ENCODE measurements at places on chromosomes 2 and 18. TPM values are rescaled to one million over a fixed set of nuclear protein-coding genes. Genes with fewer than 3 reads are reported as not detected.

DNA sequence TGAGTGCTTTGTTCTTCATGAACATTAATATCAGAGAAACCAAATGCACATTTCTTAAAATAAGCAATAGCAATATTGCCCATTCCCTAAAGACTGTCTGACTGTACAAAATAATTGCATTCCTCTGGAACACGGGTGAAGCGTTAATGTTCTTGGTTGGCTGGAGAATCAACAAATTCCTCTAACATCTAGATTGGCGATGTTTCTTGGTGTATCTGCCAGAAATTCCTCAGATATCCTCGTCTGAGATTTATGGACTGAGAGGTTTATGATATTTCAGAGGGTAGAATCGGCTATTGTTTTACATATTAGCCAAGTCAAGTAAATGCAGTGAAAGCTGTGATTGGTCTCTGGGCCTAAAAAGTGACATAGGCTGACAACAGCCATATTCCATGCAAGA lies 27.1 kb upstream of the SPTBN1 start:
- H3K27ac ChIP-seq = no peak overlapping the region
- no peak overlapping the region for H3K4me3 ChIP-seq
- H3K4me1 ChIP-seq = peaks cover 8% of the 10 kb centered on the region
- H3K27me3 ChIP-seq = peaks cover 2% of the 10 kb centered on the region
- DNase-seq = no peak

DNA sequence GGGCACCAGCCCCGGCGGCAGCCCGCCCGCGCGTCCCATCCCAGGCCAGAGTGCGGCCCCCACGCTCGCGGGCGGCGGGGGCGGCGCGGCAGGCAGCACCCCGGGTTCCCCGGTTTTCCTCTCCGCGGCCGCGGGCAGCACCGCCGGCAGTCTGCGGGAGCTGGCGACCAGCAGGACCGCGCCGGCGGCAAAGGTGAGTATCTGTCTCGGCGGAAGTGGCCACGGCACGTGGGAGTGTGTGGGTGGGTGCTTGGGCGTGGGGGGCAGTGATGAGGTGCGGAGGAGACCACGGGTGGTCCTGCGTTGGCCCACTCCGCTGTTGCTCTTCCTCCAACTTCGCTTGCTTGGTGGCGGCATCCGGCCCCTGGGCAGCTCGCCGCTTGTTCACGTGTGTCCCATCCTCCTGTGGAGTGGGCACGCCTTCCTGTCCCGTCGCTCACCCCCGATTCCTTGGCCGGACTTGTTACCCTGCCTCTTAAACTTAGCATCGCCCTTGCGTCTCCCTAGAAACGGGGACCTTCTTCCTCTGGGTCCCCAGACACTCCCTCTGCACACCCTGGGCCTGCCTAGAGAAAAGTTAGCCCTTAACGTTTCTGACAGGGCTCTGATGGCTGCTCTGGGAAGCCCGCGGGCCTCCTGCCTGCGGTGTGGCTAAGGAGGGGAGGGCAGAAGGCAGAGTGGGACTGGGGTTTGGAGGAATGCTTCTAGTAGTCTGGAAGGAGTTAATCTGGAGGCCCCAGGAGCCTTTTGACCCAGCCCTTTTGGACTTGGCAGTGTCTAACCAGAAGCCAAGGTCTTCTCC lies 1.1 kb downstream of the SH3RF3 start:
- H3K4me3 ChIP-seq = no peak overlapping the region
- peaks cover 15% of the 10 kb centered on the region for H3K4me1 ChIP-seq
- H3K36me3 ChIP-seq = no peaks in the 10 kb centered on the region
- peaks cover 27% of the 10 kb centered on the region for H3K27me3 ChIP-seq
- DNase-seq = peak; percentile 22

- H3K4me3 ChIP-seq = no peak overlapping the region
- no peaks in the 10 kb centered on the region for H3K4me1 ChIP-seq
- H3K27ac ChIP-seq = no peak overlapping the region
- no peak for DNase-seq
- H3K36me3 ChIP-seq = no peaks in the 10 kb centered on the region
Observed at GRCh38 chr2:224109751-224110150, 70.7 kb upstream of the SERPINE2 start.

DNA sequence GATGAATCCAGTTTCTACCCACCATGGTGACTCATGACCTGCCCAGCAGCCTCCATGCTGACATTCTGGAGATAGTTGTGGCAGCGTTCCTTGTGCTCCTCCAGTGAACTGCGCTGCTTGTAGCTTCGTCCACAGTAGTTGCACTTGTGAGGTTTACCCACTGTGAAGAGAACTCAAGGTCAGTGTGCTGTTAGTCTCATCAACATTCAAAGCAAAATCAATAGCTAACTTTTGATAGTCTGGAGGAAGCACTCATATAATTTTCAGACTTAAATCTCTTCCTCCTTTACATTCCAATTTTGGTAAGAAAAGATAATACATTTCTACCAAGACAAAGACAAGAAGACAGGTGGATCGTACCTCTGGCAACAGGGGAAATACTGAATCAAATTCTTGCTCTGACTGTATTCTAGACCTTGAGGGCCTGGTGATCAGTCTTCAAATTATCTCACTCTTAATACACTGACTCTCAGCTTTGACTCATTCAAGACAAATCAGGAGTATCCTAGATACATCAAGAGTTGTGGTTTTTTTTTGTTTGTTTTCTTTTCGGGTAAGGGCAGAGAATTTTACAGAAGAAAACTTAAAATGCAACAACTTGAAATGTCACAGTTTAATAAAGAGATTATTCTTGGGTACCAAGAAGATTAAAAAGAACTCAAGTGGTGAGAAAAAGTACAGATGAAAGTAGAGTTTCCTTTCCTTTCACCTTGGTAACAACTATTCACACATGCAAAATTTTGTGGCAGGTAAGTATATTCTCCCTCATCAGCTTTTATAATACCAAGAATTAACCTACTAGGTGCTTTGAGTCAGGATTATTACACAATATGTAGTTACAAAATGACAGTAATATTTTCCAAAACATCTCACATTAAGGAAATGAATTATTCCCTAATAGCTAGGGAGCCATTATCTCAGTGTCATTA lies 129.2 kb downstream of the IKZF2 start:
- H3K27me3 ChIP-seq = no peaks in the 10 kb centered on the region
- H3K27ac ChIP-seq = peak overlapping the region; percentile 60
- peaks cover 16% of the 10 kb centered on the region for H3K36me3 ChIP-seq

- no peaks in the 10 kb centered on the region for H3K4me1 ChIP-seq
- no peak overlapping the region for H3K27ac ChIP-seq
- no peak for DNase-seq
- no peak overlapping the region for H3K4me3 ChIP-seq
- no peaks in the 10 kb centered on the region for H3K27me3 ChIP-seq
- H3K36me3 ChIP-seq = no peaks in the 10 kb centered on the region
Observed at GRCh38 chr2:38886063-38886462, 3.6 kb upstream of the ARHGEF33 start.

DNA sequence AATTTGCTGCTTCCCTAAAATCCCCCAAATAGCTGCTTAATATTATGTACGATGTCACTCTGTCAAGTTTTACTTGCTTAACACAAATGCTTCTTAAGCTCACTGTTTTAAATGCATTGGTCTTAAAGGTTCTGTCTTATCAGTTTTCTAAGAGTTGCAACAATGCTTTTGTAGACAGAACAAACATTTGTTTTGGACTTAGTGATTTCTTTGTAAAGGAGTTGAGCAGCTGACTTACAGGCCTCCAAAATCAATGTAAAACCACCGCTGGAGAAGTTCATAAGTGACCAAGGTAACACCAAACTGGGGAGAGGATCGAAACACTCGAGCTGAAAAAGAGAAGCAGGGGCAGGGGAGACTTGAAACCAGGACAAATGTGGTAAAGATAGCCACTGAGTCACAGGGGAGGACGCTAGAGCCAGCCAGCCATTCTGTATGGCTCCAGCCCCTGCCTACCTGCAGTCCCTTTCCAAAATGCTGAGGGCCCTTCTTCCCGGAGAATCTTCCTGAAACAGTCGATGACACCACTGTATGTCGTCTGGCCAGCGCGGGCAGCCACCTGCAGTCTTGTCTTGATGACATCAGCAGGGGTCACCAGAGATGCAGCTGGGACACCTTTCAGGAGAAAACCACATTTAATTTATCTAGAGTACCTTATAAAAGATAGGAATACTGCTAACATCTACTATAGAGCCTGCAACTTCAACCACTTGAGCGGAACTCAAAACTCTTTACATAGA lies 100.2 kb downstream of the DYNC1I2 start:
- no peak overlapping the region for H3K27ac ChIP-seq
- H3K4me1 ChIP-seq = no peaks in the 10 kb centered on the region
- no peak overlapping the region for H3K4me3 ChIP-seq
- H3K27me3 ChIP-seq = no peaks in the 10 kb centered on the region

DNA sequence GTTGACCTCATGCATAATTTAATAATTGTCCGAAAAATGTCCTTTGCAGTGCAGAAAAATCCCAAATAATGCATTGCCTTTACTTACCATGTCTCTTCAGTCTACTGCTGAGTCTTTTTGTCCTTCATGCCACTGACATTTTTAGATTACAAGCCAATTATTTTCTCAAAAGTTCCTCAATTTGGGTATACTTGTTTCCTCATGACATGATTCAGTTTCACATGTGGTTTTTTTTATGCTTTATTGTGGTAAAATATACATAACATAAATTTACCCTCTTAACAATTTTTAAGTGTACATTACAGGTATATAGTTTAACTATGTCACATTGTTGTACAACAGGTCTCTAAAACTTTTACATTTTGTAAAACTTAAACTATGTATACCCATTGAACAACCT lies 81.0 kb downstream of the EPC2 start:
- H3K4me3 ChIP-seq = no peak overlapping the region
- no peak overlapping the region for H3K27ac ChIP-seq
- H3K27me3 ChIP-seq = no peaks in the 10 kb centered on the region
- peaks cover 2% of the 10 kb centered on the region for H3K4me1 ChIP-seq
- H3K36me3 ChIP-seq = no peaks in the 10 kb centered on the region
- DNase-seq = no peak

DNA sequence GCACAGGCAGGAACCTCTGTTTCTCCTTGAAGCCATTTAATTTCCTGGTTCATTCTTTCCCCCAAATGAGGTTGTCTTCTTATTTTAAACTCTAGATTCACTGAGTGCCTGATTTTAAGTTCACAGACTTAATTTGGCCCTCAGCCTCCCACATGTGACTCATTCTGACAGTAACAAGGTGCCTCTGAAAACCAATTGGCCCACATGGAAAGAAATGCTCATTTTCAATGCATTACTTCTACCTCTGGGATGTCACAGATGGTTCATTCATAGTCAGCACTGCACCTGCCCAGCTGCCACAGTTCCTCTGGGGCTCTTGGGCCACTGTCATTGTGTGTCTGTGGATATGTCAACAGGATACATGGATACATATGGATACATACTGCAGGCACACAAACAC lies 140.4 kb upstream of the CAPN13 start:
- no peaks in the 10 kb centered on the region for H3K36me3 ChIP-seq
- no peak overlapping the region for H3K27ac ChIP-seq
- no peak for DNase-seq
- no peaks in the 10 kb centered on the region for H3K4me1 ChIP-seq
- no peaks in the 10 kb centered on the region for H3K27me3 ChIP-seq

DNA sequence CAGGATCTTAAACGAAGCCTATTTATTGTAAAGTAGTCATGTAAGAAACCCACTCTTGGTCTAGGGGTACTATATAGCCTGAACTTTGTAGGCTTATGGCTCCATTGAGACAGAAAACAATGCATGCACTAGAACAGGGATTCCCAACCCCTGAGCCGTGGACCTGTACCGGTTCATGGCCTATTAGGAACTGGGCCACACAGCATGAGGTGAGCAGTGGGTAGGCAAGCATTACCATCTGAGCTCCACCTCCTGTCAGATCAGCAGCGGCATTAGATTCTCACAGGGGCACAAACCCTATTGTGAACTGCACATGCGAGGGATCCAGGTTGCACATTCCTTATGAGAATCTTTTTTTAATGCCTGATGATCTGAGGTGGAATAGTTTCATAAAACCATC lies 59.2 kb downstream of the ROCK1 start:
- no peak for DNase-seq
- H3K4me1 ChIP-seq = peaks cover 12% of the 10 kb centered on the region
- H3K36me3 ChIP-seq = peaks cover 5% of the 10 kb centered on the region
- no peaks in the 10 kb centered on the region for H3K27me3 ChIP-seq
- H3K4me3 ChIP-seq = no peak overlapping the region
- no peak overlapping the region for H3K27ac ChIP-seq

GRCh38 chr2:204441316-204441715 lies 104.0 kb upstream of the PARD3B start:
- H3K4me1 ChIP-seq = no peaks in the 10 kb centered on the region
- no peak for DNase-seq
- no peaks in the 10 kb centered on the region for H3K36me3 ChIP-seq

GRCh38 chr2:45554742-45555140 lies 56.3 kb downstream of the SRBD1 start:
- H3K4me3 ChIP-seq = no peak overlapping the region
- no peak for DNase-seq
- H3K4me1 ChIP-seq = no peaks in the 10 kb centered on the region
- H3K36me3 ChIP-seq = peaks cover 19% of the 10 kb centered on the region

DNA sequence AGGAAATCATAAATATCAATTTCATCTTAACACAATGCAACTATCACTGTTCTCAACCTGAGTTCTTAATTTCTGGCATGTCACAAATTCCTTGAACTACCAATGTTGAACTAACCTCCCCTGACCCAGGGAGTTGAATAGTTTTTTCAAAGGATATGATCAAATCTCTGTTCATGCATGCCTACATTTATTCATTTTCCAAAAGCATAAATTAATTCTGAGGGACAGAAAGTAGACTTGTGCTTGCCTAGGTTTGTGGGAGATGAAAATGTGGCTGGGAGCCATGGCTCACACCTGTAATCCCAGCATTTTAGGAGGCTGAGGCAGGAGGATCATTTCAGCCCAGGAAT lies 175.7 kb downstream of the TGIF1 start:
- H3K27me3 ChIP-seq = no peaks in the 10 kb centered on the region
- no peak overlapping the region for H3K4me3 ChIP-seq
- H3K4me1 ChIP-seq = peaks cover 3% of the 10 kb centered on the region
- no peak overlapping the region for H3K27ac ChIP-seq
- no peak for DNase-seq

GRCh38 chr2:53445383-53446070 lies 322.1 kb upstream of the CHAC2 start:
- DNase-seq = no peak
- no peak overlapping the region for H3K4me3 ChIP-seq
- H3K27me3 ChIP-seq = no peaks in the 10 kb centered on the region
- H3K36me3 ChIP-seq = no peaks in the 10 kb centered on the region
- H3K27ac ChIP-seq = no peak overlapping the region
- H3K4me1 ChIP-seq = no peaks in the 10 kb centered on the region

GRCh38 chr18:5891854-5892215 lies 3.5 kb downstream of the TMEM200C start:
- no peak overlapping the region for H3K4me3 ChIP-seq
- no peak for DNase-seq
- H3K27me3 ChIP-seq = peaks cover 38% of the 10 kb centered on the region
- H3K4me1 ChIP-seq = peaks cover 16% of the 10 kb centered on the region
- H3K36me3 ChIP-seq = no peaks in the 10 kb centered on the region

GRCh38 chr2:69122271-69122670 lies 109.3 kb downstream of the ANTXR1 start:
- no peak for DNase-seq
- no peaks in the 10 kb centered on the region for H3K27me3 ChIP-seq
- H3K4me1 ChIP-seq = no peaks in the 10 kb centered on the region
- H3K4me3 ChIP-seq = no peak overlapping the region
- H3K27ac ChIP-seq = no peak overlapping the region

Gene CYP26B1
- total RNA-seq = not detected

Gene HOXD10
- total RNA-seq = not detected

Gene KIF5C
- total RNA-seq = 0.42 TPM

Gene LYG2
- total RNA-seq = not detected

Gene MC5R
- not detected for total RNA-seq

Gene CIB4
- not detected for total RNA-seq

Gene RFX8
- total RNA-seq = not detected

Gene TRMT61B
- 13.6 TPM for total RNA-seq

Gene MLPH
- not detected for total RNA-seq

Gene DAW1
- not detected for total RNA-seq

Gene DCC
- not detected for total RNA-seq

Gene ALK
- total RNA-seq = not detected

Measured in natural killer cell (primary cell).